Gastrocnemius medialis (tissue), 4 donors: ENCODE measurements at places on chromosomes 3 and 15.

- no peaks in the 10 kb centered on the region for H3K27me3 ChIP-seq
- no peaks in the 10 kb centered on the region for H3K36me3 ChIP-seq
- H3K4me3 ChIP-seq, result no peak overlapping the region
- H3K27ac ChIP-seq, result no peak overlapping the region
Measured at GRCh38 chr3:99410789-99411311, 227.5 kb upstream of the COL8A1 start.

DNA sequence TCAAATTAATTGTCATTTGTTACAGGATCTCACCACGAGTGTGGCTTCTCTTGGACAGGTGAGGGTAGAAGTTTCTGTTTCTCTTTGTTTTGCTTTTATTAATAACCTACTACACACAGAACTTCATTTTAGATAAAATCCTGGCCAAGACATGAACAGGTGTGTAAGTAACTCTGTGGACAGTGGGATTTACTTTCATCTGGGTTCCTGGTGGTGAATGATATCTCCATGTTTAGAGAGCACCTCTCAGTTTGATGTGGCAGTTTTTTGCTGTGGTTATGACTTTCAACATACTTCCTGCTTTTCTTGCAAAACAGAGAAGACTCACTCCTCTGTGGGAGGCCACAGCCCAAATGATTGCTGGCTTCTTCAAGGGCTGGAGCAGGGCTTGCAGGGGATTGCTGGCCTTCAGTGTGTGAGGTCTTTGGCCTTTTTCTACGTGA, 71.1 kb upstream of the XCR1 start:
- peak overlapping the region; percentile 60 for H3K27ac ChIP-seq

DNA sequence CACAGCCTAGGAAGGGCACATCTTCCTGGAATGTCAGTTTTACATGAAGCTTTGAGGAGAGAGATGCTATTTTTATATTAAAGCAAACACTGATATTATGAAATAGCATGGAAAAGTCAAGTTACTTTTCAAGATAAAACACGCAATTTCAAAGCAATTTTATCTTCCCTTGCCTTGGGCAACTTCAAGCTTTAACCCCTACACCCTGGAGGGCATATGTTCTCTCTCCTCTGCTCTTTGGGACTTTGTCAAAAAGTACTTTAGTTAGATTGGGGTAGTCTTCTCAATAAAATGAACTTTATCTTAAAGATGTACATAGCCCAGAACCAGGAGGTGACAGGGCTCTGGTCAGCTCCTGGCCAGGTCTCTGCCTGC, 86.9 kb upstream of the PLXNA1 start:
- no peaks in the 10 kb centered on the region for H3K36me3 ChIP-seq
- no peak overlapping the region for H3K4me3 ChIP-seq
- DNase-seq, result no peak
- peak overlapping the region; percentile 65 for H3K27ac ChIP-seq
- H3K27me3 ChIP-seq, result no peaks in the 10 kb centered on the region

- DNase-seq, result no peak
- H3K4me1 ChIP-seq, result no peaks in the 10 kb centered on the region
- no peaks in the 10 kb centered on the region for H3K36me3 ChIP-seq
- H3K27me3 ChIP-seq, result no peaks in the 10 kb centered on the region
- no peak overlapping the region for H3K4me3 ChIP-seq
Measured at GRCh38 chr15:69715210-69715609, 262.6 kb downstream of the RPLP1 start.

GRCh38 chr3:11185564-11186317, 31.4 kb downstream of the HRH1 start:
- no peaks in the 10 kb centered on the region for H3K27me3 ChIP-seq
- peak overlapping the region; percentile 54 for H3K27ac ChIP-seq
- H3K4me1 ChIP-seq, result peaks cover 23% of the 10 kb centered on the region
- no peak overlapping the region for H3K4me3 ChIP-seq

- H3K36me3 ChIP-seq, result no peaks in the 10 kb centered on the region
- no peaks in the 10 kb centered on the region for H3K27me3 ChIP-seq
- no peaks in the 10 kb centered on the region for H3K4me1 ChIP-seq
- H3K27ac ChIP-seq, result no peak overlapping the region
- H3K4me3 ChIP-seq, result no peak overlapping the region
Measured at GRCh38 chr3:129534428-129535027, 6.1 kb downstream of the RHO start.

DNA sequence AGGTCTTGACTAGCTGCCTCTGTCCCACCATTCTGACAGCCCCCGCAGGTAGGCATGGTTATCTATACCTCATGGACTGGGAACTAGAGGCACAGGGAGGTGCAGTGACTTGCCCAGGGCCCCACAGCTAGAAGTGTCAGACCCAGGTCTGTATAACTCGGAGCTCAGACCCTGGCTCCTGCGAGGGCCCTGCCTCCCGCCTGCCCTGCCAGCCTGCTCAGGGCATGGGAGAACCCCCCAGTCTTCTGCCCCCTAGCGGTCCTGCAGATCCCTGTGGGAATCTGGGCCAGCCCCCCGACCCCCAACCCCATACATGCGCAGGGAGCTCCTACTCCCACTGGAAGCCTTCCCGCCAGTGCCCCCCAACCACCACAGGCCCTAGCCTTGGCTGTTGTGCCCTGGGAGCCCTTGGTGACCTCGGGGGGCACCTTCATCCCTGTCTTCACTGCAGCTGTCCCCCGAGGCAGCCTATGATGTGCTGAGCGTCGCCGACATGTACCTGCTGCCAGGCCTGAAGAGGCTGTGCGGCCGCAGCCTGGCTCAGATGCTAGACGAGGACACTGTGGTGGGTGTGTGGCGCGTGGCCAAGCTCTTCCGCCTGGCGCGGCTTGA, 6.9 kb downstream of the ABTB1 start:
- no peak overlapping the region for H3K27ac ChIP-seq
- H3K36me3 ChIP-seq, result peaks cover 52% of the 10 kb centered on the region
- H3K27me3 ChIP-seq, result no peaks in the 10 kb centered on the region
- peak; percentile 11 for DNase-seq
- H3K4me3 ChIP-seq, result no peak overlapping the region
- peaks cover 10% of the 10 kb centered on the region for H3K4me1 ChIP-seq

DNA sequence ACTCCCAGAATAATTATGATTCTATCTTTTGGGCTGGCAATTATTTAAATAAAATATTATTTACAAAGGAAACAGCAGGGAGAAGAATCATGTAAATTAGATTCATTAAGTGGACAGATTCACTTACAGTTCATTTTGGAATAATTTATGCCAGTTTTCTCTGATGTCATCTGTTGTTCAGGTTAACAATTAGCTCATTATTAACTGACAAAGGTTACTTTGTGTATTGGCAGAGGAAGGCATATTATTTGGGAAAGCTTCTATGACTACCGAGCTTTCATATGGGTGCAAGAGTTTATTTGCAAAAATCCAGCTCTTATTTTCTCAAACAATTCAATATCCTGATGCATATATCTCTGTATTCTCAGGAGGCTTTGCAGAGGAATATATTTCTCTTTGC, 224.4 kb downstream of the CHST2 start:
- no peaks in the 10 kb centered on the region for H3K36me3 ChIP-seq
- H3K27ac ChIP-seq, result no peak overlapping the region
- H3K4me1 ChIP-seq, result no peaks in the 10 kb centered on the region
- H3K4me3 ChIP-seq, result no peak overlapping the region
- H3K27me3 ChIP-seq, result no peaks in the 10 kb centered on the region

DNA sequence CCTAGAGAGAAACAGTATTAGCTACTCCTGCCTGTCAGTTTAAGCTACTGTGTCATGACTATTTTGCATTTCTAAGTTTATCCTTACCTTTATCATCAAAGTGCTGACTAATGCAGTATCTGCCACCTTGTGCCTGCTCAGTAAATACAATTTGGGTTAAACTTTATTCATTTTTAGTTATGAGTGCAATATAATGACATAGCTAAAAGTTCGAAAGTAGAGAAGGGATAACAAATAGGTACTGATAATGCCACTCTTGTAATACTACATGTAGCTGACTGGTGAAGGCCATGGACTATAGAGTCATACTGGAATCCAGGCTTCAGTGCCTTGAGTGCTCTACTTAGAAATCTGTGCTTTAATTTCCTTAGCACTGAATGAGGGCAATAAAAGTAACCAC, 480.8 kb upstream of the TPRG1 start:
- DNase-seq, result no peak
- H3K27ac ChIP-seq, result no peak overlapping the region
- no peaks in the 10 kb centered on the region for H3K27me3 ChIP-seq
- H3K36me3 ChIP-seq, result no peaks in the 10 kb centered on the region

DNA sequence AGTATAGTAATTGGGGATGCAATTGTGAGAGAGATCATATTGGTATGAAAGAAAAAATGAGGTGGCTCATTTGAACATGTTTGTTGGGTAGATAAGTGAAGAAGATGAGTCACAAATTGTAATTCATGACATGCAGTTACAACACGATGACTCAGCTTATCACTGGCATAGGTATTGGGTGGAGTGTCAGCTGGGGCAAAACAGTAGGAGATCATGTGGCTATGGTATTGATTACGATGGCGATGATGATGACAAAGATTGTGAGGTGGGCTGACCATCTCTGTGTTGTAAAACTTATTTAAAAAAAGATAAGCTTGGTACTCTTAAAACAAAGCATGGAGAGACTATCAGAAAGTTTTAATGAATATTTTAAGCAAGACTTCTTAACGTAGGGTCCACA, 11.6 kb upstream of the DPH6 start:
- no peak for DNase-seq
- H3K4me3 ChIP-seq, result no peak overlapping the region
- H3K27me3 ChIP-seq, result no peaks in the 10 kb centered on the region
- no peaks in the 10 kb centered on the region for H3K36me3 ChIP-seq
- H3K4me1 ChIP-seq, result no peaks in the 10 kb centered on the region
- H3K27ac ChIP-seq, result no peak overlapping the region

GRCh38 chr3:24168977-24169376, 223.9 kb downstream of the NR1D2 start:
- DNase-seq, result no peak
- no peak overlapping the region for H3K4me3 ChIP-seq
- peaks cover 4% of the 10 kb centered on the region for H3K4me1 ChIP-seq
- no peak overlapping the region for H3K27ac ChIP-seq
- no peaks in the 10 kb centered on the region for H3K36me3 ChIP-seq

DNA sequence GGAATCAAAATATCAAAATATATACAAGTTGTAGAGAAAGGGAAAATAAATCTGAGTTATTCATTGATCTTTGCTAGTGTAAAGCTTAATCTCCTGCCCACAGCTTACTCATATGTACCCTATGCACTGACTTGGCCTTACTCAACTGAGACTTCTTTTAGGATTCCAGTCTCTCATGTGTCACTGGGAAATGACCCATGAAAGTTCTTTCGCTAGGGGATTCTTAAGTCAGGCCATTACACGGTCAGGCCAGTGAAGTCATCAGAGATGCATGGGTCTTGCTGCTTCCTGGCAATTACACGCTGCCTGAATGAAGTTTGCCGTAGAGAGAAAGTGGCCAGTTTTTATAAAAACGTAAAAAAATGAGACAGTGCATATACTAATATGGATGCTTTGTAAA, 20.7 kb upstream of the LPP start:
- no peak overlapping the region for H3K4me3 ChIP-seq
- DNase-seq, result no peak
- no peaks in the 10 kb centered on the region for H3K4me1 ChIP-seq
- no peaks in the 10 kb centered on the region for H3K27me3 ChIP-seq
- H3K27ac ChIP-seq, result no peak overlapping the region

DNA sequence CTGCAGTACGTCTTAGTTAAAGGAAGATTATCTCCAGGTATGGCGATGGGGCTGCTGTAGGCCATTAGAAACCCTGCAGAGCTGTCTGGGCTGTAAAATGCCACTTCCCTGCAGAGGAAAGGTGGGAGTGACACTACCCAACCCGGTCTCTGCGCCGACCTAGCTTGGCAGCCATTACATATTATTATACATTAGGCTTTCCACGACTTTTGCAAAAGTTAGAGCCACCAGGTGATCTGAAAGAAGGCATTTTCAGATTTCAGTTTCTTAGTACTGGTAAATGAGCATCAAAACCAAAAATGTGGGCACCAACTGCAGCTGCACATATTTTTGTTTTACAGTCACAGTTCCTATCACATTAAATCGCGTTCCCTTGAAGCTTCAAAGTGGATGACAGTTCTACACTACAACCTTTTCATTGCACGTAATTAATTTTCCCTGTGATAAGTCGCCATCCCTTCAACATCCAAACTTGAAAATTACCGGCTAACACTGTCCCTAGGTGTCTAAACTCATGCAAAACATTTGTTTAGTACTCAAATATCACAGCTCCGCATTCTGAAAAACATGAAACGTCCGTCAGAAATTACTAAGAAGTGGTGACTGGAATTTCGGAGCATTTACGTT, 81.4 kb upstream of the CHD2 start:
- peak overlapping the region; percentile 88 for H3K27ac ChIP-seq
- no peaks in the 10 kb centered on the region for H3K27me3 ChIP-seq
- peaks cover 12% of the 10 kb centered on the region for H3K4me1 ChIP-seq
- H3K4me3 ChIP-seq, result peak overlapping the region; percentile 55
- DNase-seq, result no peak

DNA sequence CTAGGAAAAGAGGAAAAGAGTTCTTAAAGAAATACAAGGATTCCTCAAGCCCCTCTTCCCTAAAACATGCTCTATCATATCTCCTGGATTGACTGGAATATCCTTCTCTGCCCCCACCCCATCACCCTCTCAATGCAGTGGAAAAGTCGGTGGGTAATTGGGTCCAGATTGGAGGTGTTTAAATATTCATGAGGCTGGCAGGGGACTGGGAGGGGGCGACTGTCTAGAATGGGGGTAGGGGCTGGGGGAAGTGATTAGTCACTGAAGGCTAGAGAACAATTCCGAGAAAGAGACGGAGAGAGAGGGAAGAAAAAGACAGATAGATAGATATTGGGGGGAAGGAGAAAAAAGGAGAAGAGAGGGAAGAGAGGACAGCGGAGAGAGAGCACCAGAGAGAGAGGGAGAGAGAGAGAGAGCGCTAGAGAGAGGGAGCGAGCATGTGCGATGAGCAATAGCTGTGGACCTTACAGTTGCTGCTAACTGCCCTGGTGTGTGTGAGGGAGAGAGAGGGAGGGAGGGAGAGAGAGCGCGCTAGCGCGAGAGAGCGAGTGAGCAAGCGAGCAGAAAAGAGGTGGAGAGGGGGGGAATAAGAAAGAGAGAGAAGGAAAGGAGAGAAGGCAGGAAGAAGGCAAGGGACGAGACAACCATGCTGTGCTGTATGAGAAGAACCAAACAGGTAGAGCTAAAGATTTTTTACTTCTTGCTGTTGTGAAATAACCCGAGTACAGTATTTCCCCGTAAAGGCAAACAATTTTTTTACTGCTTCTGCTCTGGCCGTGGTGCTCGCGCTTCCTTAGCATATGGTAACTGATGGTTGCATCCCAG, at the start of gene GAP43:
Gene GAP43 (plus strand): TSS at position 467 of the 825 bp plus-strand sequence. CDS start 180 bp downstream, at position 647.
- H3K27me3 ChIP-seq, result peaks cover 11% of the 10 kb centered on the region
- H3K36me3 ChIP-seq, result no peaks in the 10 kb centered on the region
- no peak for DNase-seq
- H3K4me1 ChIP-seq, result peaks cover 5% of the 10 kb centered on the region
- H3K27ac ChIP-seq, result no peak within 1 kb of the TSS
- peak within 1 kb of the TSS; percentile 23 for H3K4me3 ChIP-seq
